ENCODE measurements at places on chromosomes 1 and 21.

GRCh38 chr1:48105165-48105564 lies 108.0 kb upstream of the TRABD2B start:
- no peak for DNase-seq

GRCh38 chr1:194865383-194865782 lies 1679.0 kb upstream of the B3GALT2 start:
- DNase-seq, result no peak

DNA sequence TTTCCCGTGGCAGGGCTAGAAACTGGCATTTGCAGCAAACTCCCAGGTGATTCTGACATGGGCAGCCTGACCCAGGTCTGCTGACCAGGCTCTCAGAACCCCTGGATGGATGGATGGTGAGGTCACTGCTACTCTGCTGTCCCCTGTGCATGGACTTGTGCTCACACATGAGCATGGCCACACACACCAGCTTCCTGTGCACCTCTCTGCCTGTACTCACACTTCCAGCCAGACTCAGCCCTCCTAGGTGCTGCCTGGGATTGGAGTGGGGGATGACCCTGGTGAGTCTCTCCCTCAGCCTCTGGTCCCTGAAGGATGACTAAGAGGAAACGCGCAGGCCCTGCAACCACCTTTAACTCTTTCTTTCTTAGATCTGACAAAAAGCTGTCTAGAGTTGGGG lies 361.1 kb downstream of the HHAT start:
- no peak for DNase-seq

GRCh38 chr1:9425859-9426258 lies 113.4 kb upstream of the SLC25A33 start:
- DNase-seq, result no peak

DNA sequence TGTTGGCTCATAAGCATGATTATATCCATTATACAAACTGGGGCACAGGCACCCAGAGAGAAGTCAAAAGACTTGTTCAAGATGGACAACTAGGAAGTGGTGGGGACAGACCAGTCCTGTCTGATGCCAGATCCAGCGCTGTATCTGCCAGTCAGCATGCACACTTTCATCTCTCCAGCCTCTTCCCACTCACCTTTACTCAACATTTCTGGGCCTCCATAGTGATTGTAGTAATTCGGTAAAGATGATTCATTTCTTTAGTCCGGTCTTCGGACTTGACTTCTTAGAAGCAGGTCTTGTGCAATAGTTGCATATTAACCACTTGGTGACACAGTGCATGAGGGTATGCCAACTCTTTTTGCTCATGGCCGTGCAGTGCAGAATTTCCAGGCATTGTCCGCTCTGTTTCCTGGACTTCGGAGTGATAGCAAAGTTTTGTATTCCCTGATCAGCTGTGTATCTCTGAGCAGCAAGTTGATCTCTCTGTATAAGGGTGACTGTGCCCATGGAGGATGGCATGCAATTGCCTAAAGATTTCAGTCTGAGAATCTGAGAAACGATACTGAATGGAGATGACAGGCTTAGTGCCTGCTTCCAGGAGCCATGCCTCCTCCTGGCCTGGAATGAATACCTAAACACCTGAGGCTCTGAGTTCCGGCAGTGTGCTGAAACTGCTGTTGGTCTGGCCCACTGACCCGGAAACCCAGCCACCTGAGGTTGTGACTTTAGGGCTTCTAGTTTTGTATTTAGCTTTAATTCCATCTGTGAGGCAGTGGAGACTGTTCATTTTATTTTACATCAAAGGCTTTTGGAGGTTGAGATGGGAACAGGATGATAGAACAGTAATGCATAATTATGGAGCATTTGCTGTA lies 39.0 kb downstream of the GALNT2 start:
- no peak for DNase-seq

GRCh38 chr1:100390531-100390930 lies 38.2 kb downstream of the CDC14A start:
- DNase-seq, result no peak

- DNase-seq, result no peak
These were observed 54.2 kb upstream of the ATF3 start for GRCh38 chr1:212554401-212554800.

GRCh38 chr1:220691053-220691684 lies 1.0 kb downstream of the C1orf115 start:
- no peak for DNase-seq

- no peak for DNase-seq
These were observed 8.0 kb upstream of the WNT4 start for GRCh38 chr1:22150923-22151322.

- no peak for DNase-seq
These were observed 26.2 kb downstream of the UMODL1 start for GRCh38 chr21:42097274-42097673.

GRCh38 chr21:45949928-45950739 lies 31.4 kb upstream of the COL6A1 start:
- no peak for DNase-seq

DNA sequence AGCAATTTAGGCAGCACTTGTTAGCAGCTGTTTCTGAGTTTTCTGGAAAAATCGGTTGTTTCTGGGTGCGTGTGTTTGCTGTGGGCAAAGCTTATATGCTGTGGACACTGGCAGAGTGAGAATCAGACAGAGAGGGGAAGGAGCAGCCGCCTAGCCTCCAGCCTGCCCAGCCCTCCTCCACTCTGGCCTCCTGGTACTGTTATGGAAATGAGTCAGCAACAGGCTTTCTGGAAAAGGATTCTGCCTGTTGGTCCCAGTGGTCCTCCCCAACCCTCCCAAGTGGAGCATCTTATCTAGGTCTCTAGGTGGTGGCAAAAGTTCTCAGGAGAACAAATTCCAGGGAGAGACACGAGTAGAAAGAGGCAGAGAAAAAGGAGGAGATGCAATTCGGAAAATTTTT lies 42.2 kb upstream of the GOLT1A start:
- DNase-seq, result no peak

- peak; percentile 67 for DNase-seq
These were observed 28.2 kb upstream of the KHDRBS1 start for GRCh38 chr1:31985430-31985829.

- DNase-seq, result no peak
These were observed 19.7 kb upstream of the ATP6V1G3 start for GRCh38 chr1:198560161-198560560.

DNA sequence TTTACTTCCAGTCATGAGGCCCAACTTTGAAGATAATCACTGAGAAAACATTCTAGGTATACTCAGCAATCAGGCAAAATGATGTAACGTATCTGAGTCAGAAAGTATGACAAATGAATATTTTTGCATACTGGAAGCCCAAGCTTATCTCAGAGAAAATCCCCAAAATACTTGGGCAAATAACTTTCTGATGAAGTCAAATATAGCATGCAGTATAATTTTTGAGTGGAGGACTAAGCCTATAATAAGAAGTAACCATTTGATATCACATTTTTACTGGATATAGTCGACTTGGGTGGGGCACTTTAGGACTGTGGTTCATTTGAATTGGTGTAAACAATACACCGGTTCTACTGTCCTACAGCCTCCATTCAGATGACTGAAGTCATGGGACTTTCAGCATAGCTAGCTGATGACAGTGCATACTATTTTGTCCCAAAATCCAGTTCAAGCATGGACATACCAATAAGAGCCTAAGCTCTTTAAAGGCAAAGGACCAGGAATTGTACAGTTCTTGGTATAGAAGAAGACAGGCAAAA lies 2.3 kb upstream of the GADD45A start:
- DNase-seq, result no peak

- DNase-seq, result peak; percentile 71
These were observed at the start of gene AGRN for GRCh38 chr1:1020000-1020404. Gene AGRN (plus strand): TSS chr1:1020120. CDS start chr1:1020173, 53 bp downstream.

- no peak for DNase-seq
These were observed 55.2 kb downstream of the S100B start for GRCh38 chr21:46549650-46550049.

- no peak for DNase-seq
These were observed 366.9 kb upstream of the VAMP3 start for GRCh38 chr1:7404046-7404742.

- DNase-seq, result no peak
These were observed 76.6 kb downstream of the RAB3GAP2 start for GRCh38 chr1:220195701-220196100.

- no peak for DNase-seq
These were observed 59.5 kb downstream of the ATP2B4 start for GRCh38 chr1:203686091-203686632.

- DNase-seq, result no peak
These were observed 684 bp upstream of the MCL1 start for GRCh38 chr1:150579945-150580642.

- DNase-seq, result no peak
These were observed 14.1 kb downstream of the TTC3 start for GRCh38 chr21:37087188-37087587.

GRCh38 chr1:39491146-39491921 lies at the start of gene BMP8A:
Gene BMP8A (plus strand): TSS chr1:39491636. CDS start chr1:39491992, 356 bp downstream.
- DNase-seq, result peak; percentile 90

DNA sequence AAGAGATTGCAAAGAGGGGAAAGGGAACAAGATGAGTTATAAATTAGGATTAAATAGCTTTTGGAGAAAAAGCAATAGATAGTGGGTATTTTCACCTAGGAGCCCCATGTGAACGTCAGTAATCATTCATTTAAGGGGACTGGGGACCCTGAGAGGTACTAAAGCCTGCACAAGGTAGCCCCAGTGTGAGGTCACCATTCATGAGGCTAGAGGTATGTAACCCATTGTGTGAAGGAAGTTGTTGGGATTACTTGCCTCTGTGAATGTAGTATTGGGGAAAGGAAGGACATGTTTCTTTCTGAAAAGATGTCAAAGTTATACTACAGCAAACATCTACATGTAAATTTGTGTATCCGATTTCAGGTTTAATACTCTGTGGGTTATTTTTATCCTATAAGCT lies 276.8 kb downstream of the TBX15 start:
- no peak for DNase-seq

GRCh38 chr1:77900687-77901293 lies 12.4 kb downstream of the NEXN start:
- DNase-seq, result peak; percentile 15

GRCh38 chr1:12441414-12442105 lies 176.4 kb downstream of the DHRS3 start:
- no peak for DNase-seq

- no peak for DNase-seq
These were observed 864.4 kb downstream of the USP25 start for GRCh38 chr21:16594191-16594590.

- DNase-seq, result no peak
These were observed 296.3 kb downstream of the PTBP2 start for GRCh38 chr1:97017895-97018294.

- DNase-seq, result no peak
These were observed 52.4 kb downstream of the KIF26B start for GRCh38 chr1:245207056-245207638.

DNA sequence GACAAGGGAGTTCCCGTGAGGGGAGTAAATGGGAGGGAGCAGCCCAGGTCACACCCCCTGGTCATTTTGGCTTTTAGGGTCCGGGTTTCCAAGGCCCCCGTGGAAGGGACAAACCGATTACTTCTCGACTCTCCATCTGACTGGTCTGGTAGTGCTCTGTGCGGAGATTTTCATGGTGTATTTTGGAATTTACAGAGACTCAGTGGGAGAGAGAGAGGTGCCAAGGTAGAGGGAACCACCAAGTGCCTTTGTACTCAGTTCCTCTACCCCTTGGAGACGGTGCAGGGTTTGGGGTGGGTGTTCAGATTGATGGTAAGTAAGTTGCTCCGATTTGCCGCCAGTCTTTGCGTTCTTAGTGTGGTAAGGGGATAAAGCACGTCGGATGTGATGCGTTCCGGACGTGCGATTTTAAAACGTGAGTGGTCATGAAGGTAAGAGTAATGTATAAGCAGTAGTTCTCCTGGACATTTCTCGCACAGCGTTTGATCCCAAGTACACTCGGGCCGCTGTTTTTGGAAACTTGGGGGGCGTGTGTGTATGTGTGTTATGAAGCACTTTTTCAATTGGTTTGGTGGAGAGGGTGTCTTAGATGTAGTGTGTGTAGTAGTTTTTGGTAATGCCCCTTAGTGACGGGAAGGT lies 682 bp downstream of the SUCO start:
- DNase-seq, result no peak

DNA sequence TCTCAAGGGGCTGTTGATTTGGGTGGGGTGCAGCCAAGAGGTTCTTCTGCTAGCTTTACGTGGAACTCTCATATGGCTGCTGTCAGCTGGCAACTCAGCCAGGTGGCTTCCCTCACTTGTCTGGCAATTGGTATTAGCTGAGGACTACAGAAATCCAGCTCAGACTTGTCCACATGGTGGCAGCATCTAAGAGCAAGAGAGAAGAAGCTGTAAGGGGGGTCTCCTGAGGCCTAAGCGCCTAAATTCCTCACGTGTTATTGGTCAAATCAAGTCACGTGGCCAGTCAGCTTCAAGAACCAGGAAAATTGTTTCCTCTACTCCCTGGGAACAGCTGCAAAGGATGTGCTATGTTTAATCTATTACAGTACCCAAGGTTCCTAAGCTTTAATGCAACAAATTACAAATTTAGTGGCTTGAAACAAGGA lies 4.2 kb upstream of the DYRK3 start:
- DNase-seq, result peak; percentile 69

DNA sequence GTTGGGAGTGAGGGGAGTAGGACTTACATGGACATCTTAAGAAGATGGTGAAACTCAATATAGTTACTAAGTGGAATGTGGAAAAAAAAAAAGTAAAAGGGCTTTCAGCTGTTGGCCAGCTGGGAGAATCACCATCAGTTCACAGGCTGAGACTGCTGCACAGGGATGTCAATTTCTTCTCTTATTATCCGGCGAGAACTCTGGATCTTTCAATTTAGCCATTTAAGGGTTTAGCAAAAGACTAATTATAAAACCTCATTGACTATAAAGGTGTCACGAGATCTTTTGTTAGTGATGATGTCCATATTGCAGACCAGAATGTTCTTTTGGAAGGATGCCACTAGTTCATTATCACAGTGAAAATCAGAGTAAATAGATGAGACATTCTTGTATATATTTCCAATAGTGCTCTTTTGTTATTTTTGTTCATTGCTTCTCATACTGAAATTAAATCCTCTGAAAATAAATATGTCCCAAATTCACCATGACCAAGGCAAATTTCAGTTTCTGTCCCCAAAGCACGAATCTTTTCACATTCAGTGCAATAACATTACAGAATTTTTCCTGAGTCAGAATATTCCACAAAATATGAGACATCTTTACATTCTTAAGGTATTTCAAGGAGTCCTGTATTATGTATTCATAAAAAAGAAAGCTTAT lies 266.1 kb downstream of the DNM3 start:
- DNase-seq, result no peak

DNA sequence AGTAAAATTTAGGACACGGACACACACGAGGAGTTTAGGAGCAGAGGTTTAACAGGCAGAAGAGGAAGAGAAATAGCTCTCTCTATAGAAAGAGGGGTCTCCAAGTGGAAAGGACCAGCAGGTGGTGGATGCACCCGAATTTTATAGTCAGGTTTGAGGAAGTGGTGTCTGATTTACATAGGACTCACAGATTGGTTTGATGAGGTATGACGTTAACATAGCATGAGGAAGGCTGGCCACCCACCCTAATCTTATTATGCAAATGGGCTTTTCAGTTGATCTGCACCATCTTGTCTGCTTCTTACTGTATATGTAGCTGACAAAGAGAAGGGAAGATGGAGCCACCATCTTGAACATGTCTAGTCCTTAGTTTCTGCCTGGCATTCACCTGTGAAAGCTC lies 52.5 kb upstream of the RGS2 start:
- DNase-seq, result peak; percentile 9

All from B cell (primary cell).